Caco-2 (cell line): ENCODE measurements at places on chromosomes 11 and 22. TPM values are rescaled to one million over a fixed set of nuclear protein-coding genes. Genes with fewer than 3 reads are reported as not detected.

GRCh38 chr11:31478223-31478590, 31.2 kb downstream of the IMMP1L start:
- no peaks in the 10 kb centered on the region for H3K27me3 ChIP-seq
- no peak for DNase-seq
- no peaks in the 10 kb centered on the region for H3K4me1 ChIP-seq
- no peak overlapping the region for H3K27ac ChIP-seq

GRCh38 chr22:31869739-31870138, 74.6 kb upstream of the YWHAH start:
- H3K4me1 ChIP-seq: no peaks in the 10 kb centered on the region
- no peaks in the 10 kb centered on the region; the same call in 1 of the 2 replicates for H3K36me3 ChIP-seq
- H3K27ac ChIP-seq: no peak overlapping the region

DNA sequence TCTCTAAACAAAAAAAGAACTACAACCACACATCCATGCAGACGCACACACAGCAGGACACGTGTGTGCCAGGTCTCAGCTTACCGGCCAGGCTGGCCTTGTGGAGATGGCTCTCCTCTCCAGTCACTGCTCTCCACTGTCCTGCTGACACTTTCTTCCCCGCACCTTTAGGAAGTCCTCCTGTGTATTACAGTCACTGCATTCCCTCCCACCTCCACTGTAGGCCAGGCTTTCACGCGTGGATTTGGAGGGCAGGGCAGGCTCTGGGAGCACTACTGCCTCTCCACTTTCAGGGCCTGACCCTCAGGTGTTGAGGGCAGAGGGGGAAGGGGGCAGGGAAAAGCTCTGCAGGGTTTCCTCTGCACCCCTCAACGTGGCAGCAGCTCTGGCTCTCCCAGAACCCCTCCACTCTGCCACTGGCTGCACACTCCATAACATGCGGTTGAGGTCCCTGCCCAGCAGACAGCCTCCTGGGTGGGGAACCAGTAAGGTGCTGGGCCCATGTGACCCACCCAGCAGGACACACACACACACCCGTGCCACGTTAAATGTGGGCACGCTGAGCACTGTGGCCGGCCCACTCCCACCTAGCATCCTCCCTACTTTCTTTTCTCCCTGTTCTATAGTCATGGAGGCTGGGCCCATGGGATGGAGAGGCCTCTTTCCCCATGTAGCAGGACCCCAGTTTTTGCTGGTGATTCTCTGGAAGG, 107.0 kb upstream of the PITPNB start:
- no peaks in the 10 kb centered on the region for H3K27me3 ChIP-seq
- no peaks in the 10 kb centered on the region; the same call in 1 of the 2 replicates for H3K36me3 ChIP-seq
- no peak for DNase-seq
- no peak overlapping the region for H3K4me3 ChIP-seq
- no peaks in the 10 kb centered on the region for H3K4me1 ChIP-seq

- H3K27ac ChIP-seq: no peak overlapping the region
- no peaks in the 10 kb centered on the region for H3K27me3 ChIP-seq
- H3K36me3 ChIP-seq: no peaks in the 10 kb centered on the region
- DNase-seq: no peak
- H3K4me1 ChIP-seq: no peaks in the 10 kb centered on the region; the same call in 1 of the 2 replicates
- H3K4me3 ChIP-seq: no peak overlapping the region
Observed at GRCh38 chr22:19868773-19869471, 14.2 kb upstream of the GNB1L start.

DNA sequence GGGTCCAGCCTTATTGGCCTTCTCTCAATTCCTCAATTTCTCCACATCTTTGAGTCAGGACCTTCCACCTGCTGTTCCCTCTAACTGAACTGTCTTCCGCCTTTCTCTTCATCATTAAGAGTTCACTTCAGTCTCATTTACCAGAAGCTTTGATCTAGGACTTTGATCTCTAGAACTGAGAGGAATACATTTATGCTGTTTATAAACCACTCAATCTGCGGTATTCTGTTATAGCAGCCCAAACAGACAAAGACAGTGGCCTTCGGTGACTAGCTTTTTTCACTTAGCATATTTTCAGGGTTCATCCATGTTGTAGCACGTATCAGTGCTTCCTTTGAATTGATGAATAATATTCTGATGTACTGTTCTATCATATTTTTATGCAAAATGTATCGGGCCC, 10.5 kb downstream of the CLPB start:
- H3K4me3 ChIP-seq: no peak overlapping the region
- no peak overlapping the region for H3K27ac ChIP-seq
- no peaks in the 10 kb centered on the region for H3K36me3 ChIP-seq
- H3K4me1 ChIP-seq: peaks cover 19% of the 10 kb centered on the region
- no peaks in the 10 kb centered on the region for H3K27me3 ChIP-seq
- DNase-seq: no peak

DNA sequence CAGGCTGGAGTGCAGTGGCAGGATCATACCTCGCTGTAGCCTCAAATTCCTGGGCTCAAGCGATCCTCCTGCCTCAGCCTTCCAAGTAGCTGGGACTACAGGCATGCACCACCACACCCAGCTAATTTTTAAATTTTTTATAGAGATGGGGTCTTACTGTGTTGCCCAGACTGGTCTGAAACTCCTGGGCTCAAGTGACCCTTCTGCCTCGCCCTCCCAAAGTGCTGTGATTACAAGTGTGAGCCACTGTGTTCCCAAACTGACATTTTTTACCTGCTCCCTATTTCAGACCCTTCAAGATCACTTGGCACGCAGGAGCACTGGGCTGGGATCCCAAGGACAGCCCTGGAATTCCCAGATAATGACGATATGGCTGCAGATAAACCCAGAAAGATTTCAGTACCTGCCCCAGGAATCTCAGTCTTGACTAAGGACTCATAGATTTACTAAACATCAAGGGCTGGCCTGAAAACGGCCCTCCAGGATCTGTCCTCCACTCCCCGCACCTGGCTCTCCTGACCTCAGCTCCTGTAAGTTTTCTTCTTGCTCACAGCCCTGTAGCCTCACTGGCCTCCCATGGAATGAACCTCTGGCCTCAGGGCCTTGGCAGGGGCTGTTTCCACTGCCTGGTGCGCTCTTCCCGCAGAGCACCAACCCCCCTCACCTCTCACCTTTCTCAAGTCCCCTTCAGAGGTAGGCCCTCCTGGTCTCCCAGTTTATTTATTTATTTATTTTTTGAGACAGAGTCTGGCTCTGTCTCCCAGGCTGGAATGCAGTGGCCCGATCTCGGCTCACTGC, 3.6 kb upstream of the CSNK1E start:
- no peak overlapping the region for H3K4me3 ChIP-seq
- H3K4me1 ChIP-seq: peaks cover 7% of the 10 kb centered on the region
- no peak for DNase-seq
- H3K27ac ChIP-seq: peak overlapping the region; percentile 45
- H3K27me3 ChIP-seq: no peaks in the 10 kb centered on the region
- no peaks in the 10 kb centered on the region for H3K36me3 ChIP-seq

GRCh38 chr22:43206509-43207161, 19.7 kb upstream of the TTLL12 start:
- H3K27me3 ChIP-seq: no peaks in the 10 kb centered on the region
- no peak overlapping the region for H3K4me3 ChIP-seq
- H3K4me1 ChIP-seq: no peaks in the 10 kb centered on the region

DNA sequence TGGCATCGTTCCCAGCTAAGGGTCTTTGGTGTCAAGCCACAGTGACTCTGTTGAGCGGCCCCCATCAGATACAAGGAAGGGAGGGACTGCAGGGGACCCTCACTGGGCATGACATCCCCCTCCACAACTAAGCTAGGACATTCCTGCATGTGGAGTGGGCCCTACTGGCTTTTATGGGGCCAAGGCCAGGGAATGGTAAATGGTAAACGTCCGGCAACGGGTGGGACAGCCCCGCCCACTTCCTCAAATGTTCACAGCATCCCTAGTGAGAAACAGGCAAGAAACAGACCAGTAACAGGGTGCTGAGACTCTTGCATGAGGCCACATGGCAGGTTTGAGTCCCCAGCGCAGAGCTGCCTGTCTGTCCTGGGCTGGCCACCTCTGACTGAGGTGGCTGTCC, 4.4 kb downstream of the TMPRSS6 start:
- no peak overlapping the region for H3K27ac ChIP-seq
- no peaks in the 10 kb centered on the region for H3K27me3 ChIP-seq
- peaks cover 33% of the 10 kb centered on the region for H3K4me1 ChIP-seq

DNA sequence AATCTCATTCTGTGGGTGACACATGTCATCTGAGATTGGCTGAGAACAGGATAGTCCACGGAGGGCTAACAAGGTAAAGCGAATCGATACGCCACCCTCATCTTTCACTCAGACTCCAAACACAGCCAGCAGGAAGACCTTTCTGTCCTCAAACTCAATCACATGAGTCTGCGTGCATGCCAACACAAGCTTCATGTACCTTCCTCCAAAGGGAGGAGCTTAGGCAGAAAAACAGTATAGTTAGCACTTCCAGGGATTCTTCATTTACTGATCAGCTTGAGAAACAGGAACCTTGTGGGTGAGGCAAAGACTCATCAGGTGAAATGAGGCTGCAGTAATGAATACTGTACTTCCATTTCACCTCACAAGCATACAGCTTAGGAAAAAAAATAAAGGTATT, 767.1 kb upstream of the API5 start:
- no peak overlapping the region for H3K27ac ChIP-seq
- H3K36me3 ChIP-seq: no peaks in the 10 kb centered on the region
- no peak overlapping the region for H3K4me3 ChIP-seq
- H3K4me1 ChIP-seq: no peaks in the 10 kb centered on the region

DNA sequence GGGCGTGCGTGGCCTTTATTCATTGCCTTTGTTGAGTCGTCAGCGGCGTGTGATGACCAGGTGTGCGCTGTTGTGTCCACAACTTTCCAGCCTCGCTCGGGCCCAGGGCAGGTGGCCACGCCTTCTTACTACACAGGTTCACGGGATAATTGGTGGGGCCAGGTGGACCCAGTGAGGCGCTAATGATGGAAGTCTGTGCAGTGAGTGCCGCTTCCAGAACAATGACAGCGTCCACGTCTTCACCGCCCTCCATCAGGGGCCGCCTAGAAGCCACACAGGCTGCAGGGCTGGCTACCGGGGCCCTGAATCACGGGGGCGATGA, 1197.3 kb downstream of the BRD1 start:
- no peak overlapping the region for H3K4me3 ChIP-seq
- DNase-seq: no peak
- no peak overlapping the region for H3K27ac ChIP-seq

Gene FOLR1
- 65.9 and 93.4 TPM in 2 replicates for total RNA-seq

Gene SLC25A18
- 0.14 TPM in 1 of 2 replicates, not detected in the other for total RNA-seq

Gene MYBPC3
- not detected in 2 replicates for total RNA-seq

Gene EED
- total RNA-seq: 68.3 and 75.5 TPM in 2 replicates

Gene ART1
- not detected in 2 replicates for total RNA-seq
